Central memory CD8-positive, alpha-beta T cell (primary cell): ENCODE measurements at places on chromosomes 2 and 18.

GRCh38 chr2:72916743-72917137 is 579 bp upstream of the EMX1 start:
- DNase-seq, result no peak

GRCh38 chr2:210302326-210302725 is 12.6 kb downstream of the MYL1 start:
- DNase-seq, result no peak

DNA sequence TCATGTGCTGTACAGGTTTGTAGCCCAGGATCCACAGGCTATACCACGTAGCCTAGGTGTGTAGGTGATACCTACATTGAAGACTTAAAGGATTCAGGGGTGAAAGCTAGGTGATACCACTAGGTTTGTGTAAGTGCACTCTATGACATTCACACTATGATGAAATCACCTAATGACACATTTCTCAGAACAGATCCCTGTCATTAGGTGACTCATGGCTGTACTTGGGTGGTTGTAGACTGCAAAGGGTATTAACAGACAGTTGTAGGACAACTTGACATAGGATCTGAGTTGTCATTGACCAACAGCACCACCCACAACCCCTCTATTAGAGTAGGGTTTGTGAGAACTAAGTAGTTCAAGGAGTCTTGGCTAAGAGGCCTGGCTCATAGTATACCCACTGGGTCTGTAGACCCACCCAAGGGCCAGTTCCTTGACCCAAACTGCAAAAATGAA is 27.7 kb upstream of the SMCHD1 start:
- DNase-seq, result no peak

- no peak for DNase-seq
Observed at GRCh38 chr2:222930862-222931261, 70.0 kb downstream of the ACSL3 start.

DNA sequence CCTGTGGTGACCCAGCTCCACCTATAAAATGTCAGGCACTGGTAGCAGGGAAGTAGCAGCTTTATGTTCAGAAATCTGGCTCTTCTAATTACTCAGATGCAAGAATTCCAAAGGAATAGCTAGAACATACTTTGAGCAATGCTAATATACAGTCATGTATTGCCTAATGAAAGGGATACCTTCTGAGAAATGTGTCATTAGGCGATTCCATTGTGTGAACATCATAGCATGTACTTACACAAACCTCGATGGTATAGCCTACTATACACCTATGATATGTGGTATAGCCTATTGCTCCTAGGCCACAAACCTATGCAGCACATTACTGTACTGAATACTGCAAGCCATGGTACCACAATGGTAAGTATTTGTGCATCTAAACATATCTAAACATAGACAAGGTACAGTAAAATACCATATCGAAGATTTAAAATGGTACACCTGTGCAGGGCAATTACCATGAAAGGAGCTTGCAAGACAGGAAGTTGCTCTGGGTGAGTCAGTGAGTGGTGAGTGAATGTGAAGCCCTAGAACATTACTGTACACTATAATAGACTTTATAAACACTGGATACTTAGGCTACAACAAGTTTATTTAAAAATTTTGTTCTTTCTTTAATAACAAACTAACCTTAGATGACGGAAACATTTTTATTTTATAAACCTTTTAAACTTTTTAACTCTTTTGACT is 50.3 kb upstream of the ETAA1 start:
- no peak for DNase-seq

DNA sequence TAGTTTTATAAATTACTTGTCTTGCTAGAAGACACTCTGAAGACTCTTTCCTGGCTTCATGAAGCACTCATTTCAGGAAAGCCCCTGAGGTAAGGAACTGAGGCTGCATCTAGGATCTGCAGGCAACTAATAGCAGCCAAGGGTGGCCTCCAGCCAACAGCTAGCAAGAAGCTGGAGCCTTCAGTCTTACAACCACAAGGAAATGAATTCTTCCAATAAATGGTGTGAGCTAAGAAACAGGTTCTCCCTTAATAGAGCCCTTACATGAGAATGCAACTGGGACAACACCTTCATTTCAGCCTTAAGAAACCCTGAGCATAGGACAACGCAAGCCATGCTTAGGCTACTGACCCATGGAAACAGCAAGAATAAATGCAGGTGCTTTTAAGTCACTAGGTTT is 254.6 kb upstream of the RBBP8 start:
- DNase-seq, result no peak

DNA sequence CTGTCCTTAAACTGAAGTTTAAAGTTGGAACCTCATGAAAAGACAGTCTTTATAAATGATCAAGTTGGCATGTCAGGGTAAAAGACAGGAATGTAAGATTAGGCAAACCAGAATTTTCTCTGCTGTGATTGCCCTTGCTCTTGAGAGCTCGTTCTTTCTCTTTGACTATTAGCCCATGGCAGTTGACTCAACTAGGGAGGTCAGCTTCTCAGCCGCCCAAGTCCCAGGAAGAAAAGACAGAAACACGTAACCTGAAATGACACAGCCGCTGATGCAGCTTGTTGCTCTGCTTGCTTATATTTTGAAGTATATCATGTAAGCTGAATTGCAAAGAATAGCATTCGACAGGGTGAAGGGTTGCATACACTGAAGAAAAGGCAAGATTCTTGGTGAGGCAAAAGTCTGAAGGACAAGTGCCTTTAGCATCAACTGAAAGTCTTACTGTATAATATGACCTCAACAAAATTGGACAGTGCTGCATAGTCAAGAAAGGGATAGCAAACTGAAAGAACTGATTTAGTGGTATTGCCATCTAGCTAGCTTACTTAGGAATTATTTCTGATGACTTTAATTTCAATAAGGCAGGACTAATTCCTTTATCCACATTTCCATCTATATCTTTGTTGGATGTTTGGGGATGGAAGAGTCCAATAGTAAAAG is 54.7 kb downstream of the ARHGAP15 start:
- DNase-seq, result no peak

- no peak for DNase-seq
Observed at GRCh38 chr2:120423167-120423943, 77.4 kb downstream of the INHBB start.

- no peak for DNase-seq
Observed at GRCh38 chr18:34901299-34901698, 139.9 kb upstream of the MAPRE2 start.

DNA sequence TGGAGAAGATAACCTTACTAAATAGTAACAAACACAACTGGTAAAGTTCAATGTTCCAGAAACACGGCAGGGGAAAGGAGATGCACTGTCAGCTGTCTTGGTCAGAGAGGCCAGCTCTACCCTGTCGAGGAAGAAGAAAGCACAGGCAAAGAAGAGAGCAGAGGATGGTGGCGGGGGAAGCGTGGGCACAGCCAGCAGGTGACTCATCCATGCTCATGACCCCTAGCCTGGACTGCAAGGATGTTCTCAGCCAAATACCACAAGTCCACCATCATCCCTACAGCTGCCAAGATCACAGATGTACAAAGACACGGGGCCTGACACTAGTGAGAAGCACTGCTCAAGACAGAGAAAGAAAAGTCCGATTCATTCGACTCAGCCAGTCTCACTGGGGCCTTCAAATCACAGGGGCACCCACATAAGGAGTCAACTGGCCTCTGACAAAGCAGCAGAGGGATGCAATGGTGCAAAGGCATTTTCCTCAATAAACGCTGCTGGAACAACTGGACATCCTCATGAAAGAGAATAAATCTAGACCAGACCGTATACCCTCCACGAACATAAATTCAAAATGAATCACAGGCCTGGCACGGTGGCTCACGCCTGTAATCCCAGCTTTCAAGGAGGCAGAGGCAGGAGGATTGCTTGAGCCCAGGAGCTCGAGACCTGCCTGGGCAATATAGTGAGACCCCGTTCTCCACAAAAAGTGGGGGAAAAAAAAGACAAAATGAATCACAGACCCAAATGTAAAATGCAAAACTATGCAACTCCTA is 5.6 kb downstream of the DTYMK start:
- DNase-seq, result no peak

GRCh38 chr2:144595686-144596072 is 75.8 kb upstream of the ZEB2 start:
- no peak for DNase-seq

DNA sequence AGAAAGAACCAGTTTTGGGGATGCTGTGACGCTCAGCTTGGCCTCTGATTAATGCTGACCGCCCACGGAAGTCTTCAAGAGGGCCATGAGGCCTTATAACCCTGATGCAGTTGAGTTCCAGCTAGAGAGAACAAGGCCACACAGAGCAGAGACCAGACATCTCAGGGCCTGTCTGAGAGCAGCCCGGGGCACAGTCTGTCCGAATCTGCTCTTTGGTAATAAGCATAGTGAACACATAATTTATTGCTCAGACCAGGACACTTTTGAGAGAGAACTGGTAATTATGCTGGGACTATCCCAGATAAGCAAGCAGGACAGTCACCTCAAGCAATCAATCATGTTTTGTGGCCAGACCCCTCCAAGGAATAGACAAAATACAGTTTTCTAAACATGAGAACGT is 68.5 kb downstream of the STPG4 start:
- DNase-seq, result no peak

DNA sequence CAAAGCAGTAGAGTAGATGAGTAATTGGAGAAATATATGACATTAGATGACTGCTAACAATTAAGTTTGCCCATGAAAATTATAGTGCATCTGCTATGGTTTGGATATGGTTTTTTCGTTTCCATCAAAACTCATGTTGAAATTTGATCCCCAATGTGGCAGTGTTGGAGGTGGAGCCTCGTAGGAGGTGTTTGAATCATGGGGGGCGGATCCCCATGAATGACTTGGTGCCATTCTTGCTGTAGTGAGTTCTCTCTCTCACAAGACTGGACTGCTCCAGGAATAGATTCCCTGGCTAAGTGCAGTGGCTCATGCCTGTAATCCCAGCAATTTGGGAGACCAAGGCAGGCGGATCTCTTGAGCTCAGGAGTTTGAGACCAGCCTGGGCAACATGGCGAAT is 9.7 kb upstream of the CUL3 start:
- no peak for DNase-seq
